Esophagus mucosa (tissue), 1 donor: ENCODE measurements at places on chromosomes 1 and 21. TPM values are rescaled to one million over a fixed set of nuclear protein-coding genes. Genes with fewer than 3 reads are reported as not detected.

- ATAC-seq, result peak; percentile 84
Observed at GRCh38 chr1:232335261-232335660, 294.7 kb downstream of the SIPA1L2 start.

GRCh38 chr1:55378582-55378981, 163.4 kb upstream of the USP24 start:
- no peak for ATAC-seq

DNA sequence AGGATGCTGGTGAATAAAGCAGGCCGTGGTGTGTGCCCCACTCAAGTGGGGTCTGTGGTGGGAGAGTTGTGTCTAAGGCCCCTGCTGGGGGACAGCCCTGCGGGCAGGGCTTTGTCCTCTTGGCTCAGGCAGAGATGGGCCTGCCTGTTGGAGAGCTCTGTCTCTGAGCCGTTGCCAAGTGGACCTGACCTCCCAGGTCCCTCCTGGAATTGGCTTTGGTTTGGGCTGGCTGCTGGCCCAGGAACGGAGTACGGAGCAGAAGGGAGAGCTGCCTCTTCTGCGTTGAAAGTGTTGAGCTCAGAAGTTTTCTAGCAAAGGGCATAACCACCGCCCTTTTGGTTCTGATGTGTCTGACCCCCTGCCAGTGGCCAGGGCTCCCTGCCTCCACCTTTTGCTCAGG, 153.9 kb downstream of the PEX14 start:
- no peak for ATAC-seq

NEXN gene
- total RNA-seq, result 0.52 TPM

DNA sequence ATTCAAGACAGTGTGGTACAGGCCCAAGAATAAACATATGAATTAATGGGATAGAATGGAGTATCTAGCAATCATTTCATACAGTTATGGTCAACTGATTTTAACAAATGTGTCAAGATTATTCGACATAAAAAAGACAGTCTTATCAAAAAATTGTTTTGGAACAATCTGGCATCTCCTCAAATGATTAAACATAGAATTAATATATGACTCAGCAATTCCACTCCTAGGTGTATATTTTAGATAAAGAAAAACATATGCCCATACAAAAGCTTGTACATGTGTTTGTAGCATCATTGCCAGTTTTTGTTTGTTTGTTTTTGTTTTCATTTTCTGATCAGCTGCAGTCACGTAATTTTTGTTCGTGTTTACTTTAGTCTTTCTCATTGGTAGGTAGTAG, 1188.3 kb downstream of the BRINP3 start:
- ATAC-seq, result no peak

DNA sequence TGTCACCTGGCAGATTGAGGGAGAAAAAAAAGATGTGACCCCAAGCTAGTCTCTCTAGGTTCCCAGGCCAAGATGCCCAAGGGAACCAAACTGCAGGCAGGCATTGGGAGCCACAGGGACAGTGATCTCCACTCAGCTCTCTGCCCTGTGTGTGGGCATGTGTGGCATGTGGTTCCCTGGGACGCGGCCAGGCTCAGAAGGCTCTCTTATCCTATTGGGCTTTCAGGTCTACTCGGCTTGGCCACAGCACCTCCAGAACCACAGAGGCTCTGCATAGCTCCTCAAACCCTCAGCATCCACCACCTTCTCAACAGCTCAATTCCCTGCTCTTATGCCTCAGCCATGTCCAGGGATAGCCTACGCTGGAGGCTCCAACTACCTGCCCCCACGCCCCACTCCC, 22.0 kb downstream of the IQGAP3 start:
- ATAC-seq, result no peak

DNA sequence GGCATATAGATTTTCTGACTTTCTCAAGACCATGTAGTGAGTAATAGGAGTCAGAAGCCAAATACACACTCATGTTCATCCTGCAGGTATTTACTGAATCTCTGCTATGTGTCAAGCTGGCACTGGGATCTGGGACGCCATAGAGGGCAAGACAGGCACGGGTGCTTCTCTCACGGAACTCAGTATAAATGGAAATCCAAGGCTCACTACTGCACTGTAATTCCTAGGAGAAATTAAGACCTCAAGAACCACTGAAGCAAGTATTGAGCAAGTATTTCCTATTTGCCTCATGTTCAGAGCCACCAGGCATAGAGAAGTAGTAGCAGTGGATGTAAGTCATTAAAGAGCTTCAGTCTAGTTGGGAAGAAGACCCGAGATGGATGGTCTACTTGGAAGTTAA, 38.9 kb downstream of the EIF2D start:
- no peak for ATAC-seq

G0S2 gene
- total RNA-seq, result 2.3 TPM

TCHH gene
- total RNA-seq, result 0.08 TPM

GRCh38 chr1:196387766-196388165, 220.5 kb downstream of the KCNT2 start:
- ATAC-seq, result no peak

- ATAC-seq, result no peak
Observed at GRCh38 chr1:3500265-3500835, 45.9 kb downstream of the ARHGEF16 start.

- no peak for ATAC-seq
Observed at GRCh38 chr1:206931709-206932108, 10.0 kb upstream of the FCMR start.

DNA sequence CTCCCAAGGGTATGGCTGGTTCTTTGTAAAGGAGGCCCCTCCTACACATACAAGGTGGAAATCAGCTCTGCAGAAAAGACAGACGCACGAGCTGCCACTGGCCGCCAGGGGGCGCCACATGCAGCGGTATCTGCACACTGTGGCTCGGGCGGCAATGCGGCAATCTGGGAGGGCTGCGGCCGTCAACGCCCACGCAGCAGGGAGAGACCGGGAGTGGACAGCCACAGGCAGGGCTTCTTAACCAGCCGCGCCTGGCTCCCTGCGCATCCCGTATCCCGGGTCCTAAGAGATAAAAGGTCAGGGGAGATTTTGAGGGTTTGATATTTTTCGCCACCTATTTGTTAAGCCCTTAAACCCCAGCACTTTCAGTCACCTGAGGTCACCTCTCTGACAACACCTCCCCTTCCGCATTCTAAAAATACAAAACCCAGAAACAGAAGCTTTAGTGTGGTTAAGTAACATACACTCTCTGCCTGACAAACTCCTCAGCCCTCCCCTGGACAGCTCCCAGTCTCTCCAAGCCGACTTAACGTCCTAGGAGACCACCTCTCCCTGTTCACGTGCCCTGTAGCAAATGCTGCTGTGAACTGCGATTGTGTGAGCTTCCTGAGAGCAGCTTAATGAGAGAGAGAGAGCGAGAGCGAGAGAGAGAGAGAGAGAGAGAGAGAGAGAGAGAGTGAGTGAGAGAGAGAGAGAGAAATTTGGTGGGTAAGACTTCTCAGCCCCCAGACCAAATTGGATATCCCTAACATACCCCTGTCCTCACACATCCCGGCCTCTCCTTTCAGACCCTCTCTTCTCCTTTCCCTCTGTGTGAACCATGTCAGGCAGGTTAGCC, 13.5 kb upstream of the KCNA2 start:
- ATAC-seq, result peak; percentile 85

DNA sequence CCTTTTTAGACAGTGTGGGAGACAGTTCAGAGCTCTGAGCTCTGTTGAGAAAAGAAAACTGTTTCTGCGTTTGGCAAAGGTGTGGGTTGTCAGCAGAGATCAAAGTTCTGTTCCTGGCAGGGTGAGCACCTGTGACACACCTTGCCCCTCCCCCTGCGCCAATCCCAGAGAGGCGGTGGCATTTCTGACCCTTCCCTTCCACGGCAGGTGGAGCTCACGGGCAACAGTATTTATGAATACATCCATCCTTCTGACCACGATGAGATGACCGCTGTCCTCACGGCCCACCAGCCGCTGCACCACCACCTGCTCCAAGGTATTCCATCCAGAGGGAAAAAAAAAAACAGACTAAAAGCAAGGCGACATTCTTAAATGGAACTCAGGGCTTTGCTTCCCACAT, 20.7 kb downstream of the SIM2 start:
- ATAC-seq, result peak; percentile 81

HAPLN2 gene
- total RNA-seq, result not detected

DNA sequence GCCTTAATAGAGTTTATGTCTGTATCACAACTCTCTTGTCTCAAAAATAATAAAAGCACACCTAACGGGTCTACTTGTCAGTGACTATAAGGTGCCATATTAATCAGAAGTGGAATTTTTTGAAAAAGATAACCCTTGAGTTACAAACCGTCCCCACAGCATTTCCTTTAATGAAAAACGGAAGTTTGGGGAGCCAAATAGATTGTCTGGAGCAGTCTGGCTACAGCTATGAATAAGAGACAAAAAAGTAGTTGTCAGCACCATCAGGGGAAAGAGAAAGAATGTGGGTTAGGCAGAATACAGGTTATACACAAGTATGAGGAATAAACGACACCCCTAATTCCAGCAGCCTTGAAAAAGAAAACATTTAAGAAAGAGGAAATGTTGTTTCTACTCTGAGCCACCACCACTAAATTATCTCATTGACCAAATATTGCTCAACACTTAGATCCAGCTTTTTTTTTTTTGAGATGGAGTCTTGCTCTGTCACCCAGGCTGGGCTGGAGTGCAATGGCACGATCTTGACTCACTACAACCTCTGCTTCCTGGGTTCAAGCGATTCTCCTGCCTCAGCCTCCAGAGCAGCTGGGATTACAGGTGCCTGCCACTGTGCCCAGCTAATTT, 29.4 kb upstream of the USP24 start:
- no peak for ATAC-seq

KPRP gene
- 3.6 TPM for total RNA-seq

DNA sequence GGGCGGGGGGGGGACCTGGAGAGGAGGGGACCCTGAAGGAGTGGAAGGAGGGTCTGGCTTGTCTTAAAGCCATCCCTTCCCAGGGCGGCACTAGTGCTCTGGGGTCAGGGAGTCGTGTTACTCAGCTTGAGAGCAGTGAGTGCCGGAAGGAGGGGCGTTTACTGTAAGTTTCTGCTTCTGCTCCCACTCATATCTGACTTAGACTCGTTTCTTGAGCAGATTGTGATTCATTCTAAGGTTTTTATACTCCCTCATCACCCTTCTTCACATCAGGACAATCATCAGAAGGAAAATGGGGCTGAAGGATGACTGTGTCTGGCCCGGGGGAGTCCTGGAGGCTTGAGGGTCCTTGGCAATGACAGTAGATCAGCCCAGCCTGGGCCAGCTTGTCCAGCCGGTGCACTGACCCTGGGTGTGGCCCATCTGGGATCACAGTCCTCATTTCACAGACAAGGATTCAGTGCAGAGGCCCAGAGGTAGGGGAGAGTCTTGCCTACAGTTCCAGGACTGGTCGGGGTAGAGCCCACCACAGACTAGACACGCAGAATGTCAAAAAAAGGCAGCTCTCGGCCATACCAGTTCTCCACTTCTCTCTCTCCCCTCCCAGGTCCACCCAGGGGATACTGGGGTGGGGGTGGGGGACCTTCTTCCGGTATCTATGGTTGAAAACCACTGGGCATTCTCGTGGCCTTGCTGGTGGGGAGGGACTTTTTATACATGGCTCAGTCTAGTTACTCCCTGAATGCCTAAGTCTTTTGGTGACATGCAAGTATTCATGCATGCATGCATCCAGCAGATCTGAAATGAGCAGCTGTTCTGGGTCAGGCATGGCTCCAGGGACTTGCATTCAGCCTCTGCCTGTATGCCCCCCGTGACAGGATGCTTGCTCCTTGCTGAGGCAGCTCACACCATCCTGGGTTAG, 5.1 kb downstream of the TNFRSF8 start:
- ATAC-seq, result no peak

SH2D5 gene
- total RNA-seq, result 0.64 TPM

GRCh38 chr1:4700801-4701200, 46.4 kb downstream of the AJAP1 start:
- ATAC-seq, result peak; percentile 19

GRCh38 chr1:101632548-101633272, 364.0 kb downstream of the OLFM3 start:
- ATAC-seq, result no peak

HTR6 gene
- not detected for total RNA-seq

DNA sequence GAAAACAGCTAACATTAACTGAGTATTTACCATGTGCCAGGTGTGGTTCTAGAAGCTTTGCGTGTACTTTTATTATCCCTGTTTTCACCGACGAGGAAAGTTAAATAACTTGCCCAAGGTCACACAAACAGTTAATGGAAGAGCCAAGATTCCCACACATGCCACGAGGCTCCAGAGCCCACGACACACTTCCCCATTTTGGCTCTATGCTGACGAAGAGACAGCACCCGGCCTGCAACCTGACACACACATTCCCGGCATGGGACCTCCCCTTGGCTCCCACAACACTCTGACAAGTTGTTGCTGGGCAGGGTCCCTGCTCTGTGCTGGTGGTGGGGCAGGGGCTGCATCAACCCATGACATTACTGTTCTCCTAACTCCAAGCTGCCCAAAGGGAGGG, 52.8 kb downstream of the RAP1GAP start:
- ATAC-seq, result no peak

GRCh38 chr1:19331262-19331878, 19.2 kb downstream of the SLC66A1 start:
- ATAC-seq, result no peak

- ATAC-seq, result no peak
Observed at GRCh38 chr1:74933500-74933899, 200.5 kb downstream of the TYW3 start.

TSSK3 gene
- 0.52 TPM for total RNA-seq

DNA sequence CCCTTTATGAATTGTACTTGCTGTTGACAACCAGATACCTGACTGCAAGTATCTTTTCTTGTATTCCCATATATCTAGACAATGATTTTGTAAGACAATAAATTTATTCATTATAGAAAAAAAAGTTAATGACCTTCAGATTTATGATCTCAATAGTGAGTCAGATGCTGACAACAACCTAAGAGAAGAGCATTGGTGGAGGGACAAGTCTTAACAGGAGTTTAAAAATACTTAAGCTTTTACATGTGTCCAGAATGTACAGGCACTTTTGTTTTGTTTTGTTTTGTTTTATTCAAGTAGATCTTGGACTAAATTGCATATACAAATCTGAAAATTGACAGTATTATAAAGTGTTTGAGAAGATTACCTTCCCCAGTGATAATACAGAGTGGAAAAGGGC, 1544.6 kb upstream of the B3GALT2 start:
- no peak for ATAC-seq

- ATAC-seq, result peak; percentile 49
Observed at GRCh38 chr1:42756956-42757891, 9.6 kb downstream of the P3H1 start.

GRCh38 chr1:244075247-244075722, 24.2 kb downstream of the ZBTB18 start:
- peak; percentile 28 for ATAC-seq

DNA sequence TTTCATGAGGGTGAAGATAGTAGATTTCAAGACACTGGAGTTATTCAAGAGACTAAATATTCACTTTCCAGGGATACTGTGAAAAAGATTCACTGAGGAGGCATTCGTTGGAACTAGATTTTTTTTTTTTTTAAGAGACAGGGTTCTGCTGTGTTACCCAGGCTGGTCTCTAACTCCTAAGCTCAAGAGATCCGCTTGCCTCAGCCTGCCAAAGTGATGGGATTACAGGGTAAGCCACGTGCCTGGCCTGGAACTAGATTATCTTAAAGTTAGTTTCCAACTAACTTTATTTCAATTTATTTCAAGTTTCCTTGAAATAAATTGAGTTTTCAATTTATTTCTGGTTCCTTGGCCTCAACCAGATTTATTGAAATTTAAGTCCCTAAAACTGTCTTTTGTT, 24.3 kb upstream of the MCL1 start:
- no peak for ATAC-seq
